ENCODE measurements at places on chromosomes 1 and 21.
A peak's percentile ranks its signal among the peaks of the same experiment; 100 is the strongest.

- DNase-seq = no peak
Measured at GRCh38 chr21:24649691-24650090, 957.6 kb downstream of the MRPL39 start.

DNA sequence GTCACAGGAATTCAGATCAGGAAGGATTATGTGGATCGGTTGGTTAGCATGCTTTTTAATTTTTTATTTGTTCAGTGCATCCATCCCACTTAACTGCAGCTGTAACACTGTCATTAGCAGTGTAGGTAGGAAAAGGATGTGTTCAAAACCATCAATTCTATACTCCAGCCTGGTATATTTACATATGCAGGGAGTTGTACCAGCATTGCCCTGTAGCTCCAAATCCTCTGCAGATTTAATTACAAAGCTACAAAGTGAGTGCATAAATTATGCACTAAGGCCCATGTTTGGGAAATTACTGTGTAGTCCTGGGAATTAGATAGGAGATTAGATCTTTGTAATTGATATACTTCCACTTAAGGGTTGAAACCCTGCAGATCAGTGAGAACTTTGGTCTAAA is 15.9 kb upstream of the OSBPL9 start:
- no peak for DNase-seq

DNA sequence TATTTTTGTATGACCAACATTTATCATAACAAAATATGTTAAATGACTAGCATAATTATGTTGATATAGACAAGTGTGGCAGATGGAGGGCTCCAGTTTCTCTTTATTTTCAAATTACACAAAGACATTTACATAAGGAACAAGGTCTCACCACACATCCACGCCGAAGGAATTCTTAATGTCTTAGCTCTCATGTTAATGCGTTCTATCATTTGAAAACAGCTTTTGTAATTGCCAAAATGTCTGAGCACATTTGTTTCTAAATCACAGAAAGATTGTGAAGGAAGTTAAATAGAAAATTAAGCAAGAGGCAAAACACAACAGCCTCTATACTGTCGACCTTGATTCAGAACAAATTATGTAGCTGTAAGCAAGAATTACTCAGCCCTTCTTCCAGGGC is 223.0 kb upstream of the NR5A2 start:
- DNase-seq = no peak

GRCh38 chr1:69994241-69994640 is 211.1 kb downstream of the LRRC40 start:
- DNase-seq = no peak

- DNase-seq = no peak
Measured at GRCh38 chr1:27876341-27877114, 4.2 kb downstream of the THEMIS2 start.

DNA sequence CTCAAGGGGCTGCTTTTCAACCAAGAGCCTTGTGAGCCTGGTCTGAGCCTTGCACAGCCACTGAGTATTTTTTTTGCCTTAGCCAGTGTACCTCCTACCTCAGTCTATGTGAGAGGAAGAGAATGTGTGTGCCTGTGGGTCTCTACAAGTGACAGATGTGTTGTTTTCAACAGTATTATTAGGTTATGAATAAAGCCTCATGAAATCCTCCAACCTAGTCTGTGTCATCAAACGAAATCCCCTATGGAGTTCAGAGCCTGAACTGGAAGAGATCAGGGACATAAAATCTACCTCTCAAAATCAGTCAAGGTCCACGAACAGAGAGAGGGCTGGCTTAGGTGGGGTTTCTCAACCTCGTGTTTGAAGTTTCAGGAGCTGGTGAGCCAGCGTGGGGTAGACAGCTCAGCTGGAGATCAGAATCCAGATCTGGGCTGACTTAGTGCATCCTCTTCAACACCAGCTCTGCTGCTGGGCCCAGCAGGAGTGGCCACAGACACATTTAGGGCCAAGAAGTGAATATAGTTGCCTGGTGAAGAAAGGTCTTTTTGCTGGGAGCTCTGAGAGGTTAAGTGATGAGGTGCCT is 8.2 kb downstream of the XKR8 start:
- DNase-seq = no peak

DNA sequence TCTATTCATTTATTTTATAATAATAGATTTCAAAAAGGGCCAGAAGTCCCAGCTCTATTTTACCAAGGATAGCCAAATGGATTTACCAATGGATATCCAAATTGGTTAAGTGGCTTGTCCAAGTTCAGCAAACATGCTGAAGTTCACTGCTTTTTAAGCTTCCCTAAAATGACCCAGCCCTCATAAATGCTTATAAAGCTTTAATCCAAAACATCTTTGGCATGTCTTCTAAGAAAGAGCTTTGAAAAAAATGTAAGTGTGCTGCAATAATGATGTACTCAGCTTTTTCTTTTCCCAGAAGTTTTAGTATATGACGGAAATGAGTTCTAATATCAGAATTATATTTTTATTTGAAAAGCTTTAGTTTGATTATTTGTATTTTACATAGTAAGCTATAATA is 451.5 kb upstream of the ADAMTS5 start:
- no peak for DNase-seq

GRCh38 chr1:223531742-223532341 is 133.7 kb downstream of the CAPN8 start:
- DNase-seq = peak; percentile 41

- DNase-seq = no peak
Measured at GRCh38 chr1:5769146-5769545, 223.1 kb downstream of the NPHP4 start.

DNA sequence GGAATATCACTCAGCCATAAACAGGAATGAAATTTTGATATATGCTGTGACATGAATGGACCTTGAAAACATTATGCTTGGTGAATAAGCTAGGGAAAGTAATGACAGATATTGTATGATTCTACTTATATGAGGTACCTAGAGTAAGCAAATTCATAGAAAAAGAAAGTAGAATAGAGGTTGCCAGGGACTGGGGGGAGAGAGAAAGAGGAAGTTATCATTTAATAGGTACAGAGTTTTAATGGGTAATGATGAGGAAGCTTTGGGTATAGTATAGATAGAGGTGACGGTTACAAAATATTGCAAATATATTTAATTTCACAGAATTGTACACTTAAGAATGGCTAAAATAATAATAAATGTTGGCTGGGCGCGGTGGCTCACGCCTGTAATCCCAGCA is 31.2 kb upstream of the ENSA start:
- no peak for DNase-seq

- DNase-seq = no peak
Measured at GRCh38 chr1:74652711-74653139, 20.9 kb downstream of the ERICH3 start.

GRCh38 chr1:229310833-229311232 is 32.0 kb downstream of the CCSAP start:
- no peak for DNase-seq

GRCh38 chr1:11836955-11837766 is 10.4 kb downstream of the NPPA start:
- DNase-seq = no peak

DNA sequence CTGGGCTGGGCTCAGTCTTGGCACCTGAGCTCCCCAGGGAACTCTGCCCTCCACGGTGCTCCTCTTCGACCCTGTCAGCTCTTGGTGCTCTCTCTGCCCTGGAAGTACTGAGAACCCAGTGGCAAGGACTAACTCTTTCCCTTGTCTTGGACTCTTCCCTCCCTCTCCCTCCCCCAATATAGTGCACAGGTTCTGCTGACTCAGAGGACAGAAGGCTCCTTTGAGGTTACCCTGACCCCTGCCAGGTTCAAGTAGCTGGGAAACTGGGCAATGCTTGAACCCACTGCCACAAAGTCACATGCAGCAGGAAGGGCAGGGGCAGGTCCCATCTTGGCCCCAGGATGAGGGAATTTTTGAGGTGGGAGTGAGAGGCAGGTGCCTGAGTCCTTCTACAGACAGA is 20.3 kb downstream of the KCNQ4 start:
- no peak for DNase-seq

DNA sequence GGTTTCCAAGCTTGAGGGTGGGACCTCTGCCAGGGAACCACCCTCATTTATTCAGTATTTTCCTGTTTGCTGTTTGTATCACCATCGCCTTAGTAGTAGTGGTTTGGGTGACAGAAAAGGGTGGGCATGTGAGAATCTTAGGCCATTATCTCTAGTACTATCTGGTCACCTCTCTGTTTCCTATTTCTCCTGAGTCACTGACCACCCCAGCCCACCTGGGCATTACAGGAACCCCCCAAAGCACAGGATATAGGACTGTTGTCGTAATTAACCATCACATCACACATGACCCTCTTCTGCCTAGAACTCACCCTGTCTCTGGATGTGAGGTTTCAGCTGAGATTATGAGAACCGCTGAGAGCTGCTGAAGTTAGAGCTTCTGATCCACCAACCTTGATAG is 60.4 kb downstream of the IL23R start:
- no peak for DNase-seq

- no peak for DNase-seq
Measured at GRCh38 chr1:46489638-46490405, at the start of gene DMBX1. Gene DMBX1, plus strand, starts transcription at chr1:46489836. Its CDS starts 17,175 bp downstream, at chr1:46507011.

DNA sequence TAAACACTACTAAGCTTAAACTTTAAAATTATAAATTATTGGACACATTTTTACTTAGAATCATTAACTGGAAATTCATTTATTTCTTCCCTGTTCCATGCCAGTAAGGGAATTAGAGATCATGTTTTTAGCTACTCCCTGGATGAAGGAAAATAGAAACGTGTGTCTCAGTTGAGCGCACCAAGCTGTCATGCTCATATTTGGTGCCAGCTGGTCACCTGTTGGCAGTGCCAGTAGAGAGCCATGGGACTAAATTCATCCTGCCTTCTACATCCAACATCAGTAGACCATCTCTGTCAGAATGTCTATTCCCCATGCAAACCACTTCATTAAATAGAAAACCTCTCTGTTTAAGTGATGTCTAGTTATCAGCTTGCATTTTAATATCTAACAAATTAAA is 17.4 kb upstream of the SLC22A15 start:
- no peak for DNase-seq

GRCh38 chr1:50109116-50109515 is 396 bp downstream of the ELAVL4 start:
- no peak for DNase-seq

GRCh38 chr1:9332513-9333143 is 39.9 kb downstream of the SPSB1 start:
- DNase-seq = no peak

- no peak for DNase-seq
Measured at GRCh38 chr1:119374208-119374874, 5.8 kb downstream of the HAO2 start.

DNA sequence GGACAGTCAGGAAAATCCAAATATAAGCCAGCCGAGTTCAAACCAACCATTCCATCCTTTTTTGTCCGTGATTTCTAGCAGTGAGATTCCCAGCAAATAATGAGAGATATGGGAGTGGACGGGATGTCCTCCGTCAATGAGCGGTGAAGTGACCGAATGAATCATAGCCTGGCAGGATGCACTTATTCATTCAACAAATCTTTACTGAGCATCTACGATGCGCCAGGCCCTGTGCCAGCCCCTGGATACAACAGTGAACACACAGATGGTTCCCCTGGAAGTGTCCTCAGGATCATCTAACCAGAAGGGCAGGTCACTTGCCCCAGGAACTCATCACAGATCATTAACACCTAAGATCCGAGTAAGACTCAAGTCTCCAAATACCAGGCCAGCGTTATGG is 8.2 kb upstream of the PLEKHA6 start:
- no peak for DNase-seq

- peak; percentile 42 for DNase-seq
Measured at GRCh38 chr1:225877580-225877979, 4.6 kb downstream of the TMEM63A start.

DNA sequence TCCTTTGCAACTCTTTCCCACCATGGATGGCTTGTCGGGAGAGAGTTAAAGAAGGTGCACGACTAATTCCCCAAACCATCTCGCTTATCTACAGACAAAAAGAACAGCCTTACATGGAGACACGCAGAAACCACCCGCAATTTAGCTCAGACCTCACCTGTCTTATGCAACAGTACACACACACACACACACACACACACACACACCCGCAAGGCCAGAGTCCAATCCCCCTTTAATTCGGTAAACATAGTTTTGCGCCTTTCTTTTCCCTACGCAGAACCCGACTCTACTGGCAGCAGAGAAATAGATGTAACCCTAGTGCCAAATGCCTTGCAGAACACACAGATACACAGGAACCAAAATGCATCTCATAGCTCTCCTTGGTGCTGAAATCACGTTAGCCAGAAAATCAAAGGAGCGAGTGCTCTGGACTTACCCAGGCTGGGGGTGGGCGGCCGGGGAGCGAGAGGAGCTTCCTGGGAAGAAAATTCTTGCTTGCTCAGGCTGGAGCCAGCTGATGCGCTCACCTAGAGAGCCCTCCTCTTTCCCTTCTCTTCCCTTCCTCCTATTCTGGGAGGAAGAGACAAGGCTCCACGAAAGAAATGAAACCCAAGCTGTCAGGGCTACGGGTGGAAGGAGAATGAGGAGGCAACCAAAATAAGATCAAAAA is 470 bp downstream of the TNR start:
- peak; percentile 26 for DNase-seq

DNA sequence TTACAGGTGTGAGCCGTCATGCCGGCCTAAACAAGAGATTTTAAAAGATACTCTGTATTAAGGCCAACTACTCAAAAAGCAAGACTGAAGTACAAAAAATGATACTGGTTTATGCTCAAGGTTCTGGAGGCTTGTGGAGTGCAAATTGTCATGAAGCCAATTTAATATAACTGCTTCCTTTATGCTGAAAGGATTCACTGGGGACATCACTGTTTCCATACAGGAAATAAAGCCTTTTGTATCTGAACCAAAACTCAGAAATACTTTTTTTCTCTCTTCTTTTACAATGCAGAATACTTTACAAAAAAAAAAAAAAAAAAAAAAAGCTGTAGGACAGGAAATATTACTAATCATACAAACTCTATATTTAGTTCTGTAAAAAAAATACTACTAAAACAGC is 55.5 kb upstream of the CNN3 start:
- no peak for DNase-seq

DNA sequence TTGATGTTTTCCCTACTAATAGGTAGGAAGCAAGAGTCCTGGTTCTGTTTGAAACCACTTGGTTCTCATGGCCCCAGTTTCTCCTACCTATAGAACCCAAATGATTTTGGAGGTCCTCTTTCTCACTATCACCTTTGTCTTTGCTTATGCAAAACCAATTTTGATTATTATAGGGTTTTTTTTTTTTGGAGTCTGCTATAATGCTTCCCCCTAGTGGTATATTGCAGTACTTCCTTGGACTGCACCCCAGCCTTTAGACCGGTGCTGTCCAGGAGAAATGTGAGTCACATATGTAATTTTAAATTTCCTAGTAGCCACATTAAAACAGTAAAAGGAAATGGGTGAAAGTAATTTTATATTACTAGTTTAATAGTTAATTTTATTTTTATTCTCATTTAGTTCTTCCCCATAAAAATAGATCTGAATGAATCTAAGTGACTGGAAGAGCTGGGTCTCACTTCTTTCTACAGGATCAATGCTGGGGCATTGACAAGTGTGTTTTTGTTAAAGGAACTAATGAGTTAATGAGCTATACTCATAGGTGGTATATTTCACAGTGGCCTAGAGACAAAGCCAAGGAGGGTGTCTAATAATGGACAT is 10.6 kb downstream of the FCMR start:
- peak; percentile 16 for DNase-seq

- no peak for DNase-seq
Measured at GRCh38 chr1:17893891-17894631, 138.9 kb downstream of the ACTL8 start.

Measured in HepG2 (cell line).